ENCODE measurements at places on chromosomes 16 and 17. TPM values are rescaled to one million over a fixed set of nuclear protein-coding genes. Genes with fewer than 3 reads are reported as not detected.
A peak's percentile ranks its signal among the peaks of the same experiment; 100 is the strongest.

DNA sequence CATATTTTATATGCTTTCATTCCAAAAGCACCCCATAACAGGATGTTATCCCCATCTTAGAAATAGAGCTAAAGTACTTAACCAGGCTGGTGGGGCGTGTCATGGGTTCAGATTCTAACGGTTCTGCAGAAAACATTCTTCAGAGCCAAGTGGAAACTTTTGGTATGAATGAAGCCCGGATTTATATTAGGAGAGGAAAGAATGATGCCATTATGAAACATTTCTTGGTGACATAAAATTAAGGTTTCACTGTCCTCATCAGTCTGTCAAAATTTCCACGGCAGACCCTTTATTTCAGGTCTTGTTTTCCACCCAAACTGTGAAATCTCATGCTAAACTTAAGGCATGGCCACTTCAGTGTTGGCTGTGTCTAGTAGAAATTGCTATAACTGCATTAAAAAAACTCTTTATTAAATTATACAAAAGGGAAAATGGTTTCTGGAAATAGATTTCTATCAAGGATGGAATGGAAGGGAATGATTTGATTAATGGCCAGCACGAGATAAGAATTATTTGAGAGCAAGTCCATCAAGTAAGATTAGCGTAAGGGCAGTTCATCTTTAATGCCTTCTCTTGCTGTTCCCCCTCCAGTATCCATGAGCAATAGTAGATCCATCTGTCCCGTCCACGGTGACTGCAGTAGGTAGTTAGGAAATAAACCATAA is 11.7 kb downstream of the PRKCA start:
- DNase-seq: no peak

GDPD1 gene
- 5.3 TPM for total RNA-seq

DNA sequence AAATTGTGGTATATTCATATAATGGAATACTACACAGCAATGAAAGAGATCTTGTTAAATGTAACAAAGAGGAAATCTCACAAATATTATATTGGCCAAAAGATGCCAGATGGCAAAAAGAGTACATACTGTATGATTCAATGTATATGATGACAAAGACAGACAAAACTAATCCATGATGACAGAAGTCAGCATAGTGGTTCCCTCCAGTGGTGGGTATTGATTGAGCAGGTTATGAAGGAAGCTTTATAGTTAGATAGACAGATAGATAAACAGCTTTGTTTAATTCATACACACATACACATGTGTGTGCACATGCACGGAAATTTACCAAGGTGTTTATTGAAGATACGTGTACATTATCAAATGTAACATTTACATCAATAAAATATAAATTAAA is 74.4 kb upstream of the SMIM36 start:
- no peak for DNase-seq

GRCh38 chr16:54212893-54213292 is 73.7 kb downstream of the IRX3 start:
- DNase-seq: no peak

DNA sequence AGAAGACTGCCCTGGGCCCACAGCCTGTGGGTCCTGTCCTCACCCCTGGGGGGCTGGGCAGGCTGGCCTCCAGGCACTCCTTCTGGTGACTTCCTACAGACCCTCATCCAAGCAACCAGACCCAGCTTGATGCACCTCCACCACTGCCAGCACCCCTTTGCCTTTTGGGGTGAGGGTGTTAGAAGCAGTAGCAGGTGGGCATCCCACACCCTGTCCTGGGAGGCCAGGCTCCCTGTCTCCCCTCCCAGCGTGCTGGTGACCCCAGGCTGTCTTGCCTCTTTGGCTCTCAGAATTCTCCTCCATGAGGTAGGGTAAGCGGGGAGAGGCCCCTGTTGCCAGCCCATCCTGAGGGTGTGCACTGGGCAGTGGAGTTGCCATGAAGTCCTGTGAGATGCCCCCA is 33.4 kb downstream of the B9D1 start:
- DNase-seq: no peak

- DNase-seq: peak; percentile 97
Observed at GRCh38 chr17:78174346-78174869, 6.0 kb downstream of the SYNGR2 start.

- peak; percentile 77 for DNase-seq
Observed at GRCh38 chr17:43645765-43646481, 15.8 kb downstream of the MEOX1 start.

DNA sequence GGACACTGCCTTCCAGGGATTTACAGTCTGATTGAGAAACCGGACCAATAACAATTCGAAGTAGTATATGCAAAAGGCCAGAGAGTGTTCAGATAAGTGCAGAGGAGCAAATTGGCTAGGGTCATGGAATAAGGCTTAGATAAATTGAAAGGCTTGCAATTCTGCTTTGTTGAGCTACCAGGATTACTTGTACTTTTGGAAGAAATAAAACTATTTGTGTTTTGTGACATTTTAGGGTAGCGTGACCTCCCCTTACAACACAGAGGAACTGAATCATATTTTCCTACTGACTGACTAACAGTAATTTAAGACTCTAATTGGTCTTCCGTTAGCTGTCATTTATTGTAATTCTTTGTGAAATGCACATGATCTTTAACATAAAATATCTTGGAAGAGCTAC is 104.7 kb downstream of the PITPNC1 start:
- DNase-seq: no peak

RPS6KB1 gene
- total RNA-seq: 29.0 TPM

- peak; percentile 90 for DNase-seq
Observed at GRCh38 chr17:2786176-2786881, 9.9 kb upstream of the RAP1GAP2 start.

- DNase-seq: no peak
Observed at GRCh38 chr17:16909472-16910246, 62.3 kb downstream of the TNFRSF13B start.

CHD9 gene
- 73.1 TPM for total RNA-seq

BAIAP2 gene
- total RNA-seq: 119 TPM

UBE2Z gene
- 65.0 TPM for total RNA-seq
